ENCODE measurements at places on chromosomes 7 and 10.

DNA sequence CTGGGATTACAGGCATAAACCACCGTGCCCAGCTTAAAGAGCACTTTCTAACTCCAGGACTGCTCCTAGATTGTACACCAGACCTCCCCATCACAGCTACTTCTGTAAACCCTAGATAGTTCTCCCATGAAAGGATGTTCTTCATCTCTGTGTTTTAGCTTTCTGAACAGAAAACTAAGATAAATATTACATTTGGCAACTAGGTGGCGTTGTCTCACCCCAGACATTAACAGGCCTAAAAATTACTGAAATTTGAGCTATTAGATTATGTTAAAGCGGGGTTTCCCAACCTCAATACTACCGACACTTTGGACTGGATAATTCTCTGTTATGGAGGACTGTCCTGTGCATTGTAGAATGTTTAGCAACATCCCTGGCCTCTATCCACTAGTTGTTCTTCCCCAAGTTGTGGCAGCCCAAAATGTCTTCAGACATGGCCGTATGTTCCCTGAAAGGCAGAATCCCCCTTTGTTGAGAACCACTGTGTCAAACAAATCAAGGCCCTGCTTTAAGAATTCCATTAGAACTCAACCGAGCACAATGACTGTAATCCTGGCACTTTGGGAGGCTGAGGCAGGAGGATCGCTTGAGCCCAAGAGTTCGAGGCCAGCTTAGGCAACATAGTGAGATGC is 19.1 kb downstream of the ATOH7 start:
- DNase-seq, result no peak

DNA sequence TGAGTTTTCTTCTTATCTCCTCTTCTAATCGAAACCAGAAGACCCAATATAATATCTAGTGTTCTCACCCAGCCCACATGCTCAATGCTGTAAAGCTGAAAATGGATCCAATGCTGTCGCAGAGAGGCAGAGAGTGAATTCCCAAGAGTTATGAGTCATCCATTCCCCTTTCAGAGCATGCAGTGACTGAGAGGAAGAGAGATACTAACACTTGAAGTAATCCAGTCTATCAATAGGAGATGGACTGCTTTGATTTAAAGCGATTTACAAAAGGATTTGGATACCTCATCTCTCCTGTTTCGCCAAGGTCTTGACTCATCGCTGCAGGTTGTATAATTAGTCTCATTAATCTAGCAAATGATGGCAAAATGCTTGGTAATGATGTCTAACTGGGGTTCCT is 41.5 kb upstream of the PRKCQ start:
- DNase-seq, result no peak

GRCh38 chr7:130993671-130994365 is 259.8 kb upstream of the KLF14 start:
- DNase-seq, result no peak

DNA sequence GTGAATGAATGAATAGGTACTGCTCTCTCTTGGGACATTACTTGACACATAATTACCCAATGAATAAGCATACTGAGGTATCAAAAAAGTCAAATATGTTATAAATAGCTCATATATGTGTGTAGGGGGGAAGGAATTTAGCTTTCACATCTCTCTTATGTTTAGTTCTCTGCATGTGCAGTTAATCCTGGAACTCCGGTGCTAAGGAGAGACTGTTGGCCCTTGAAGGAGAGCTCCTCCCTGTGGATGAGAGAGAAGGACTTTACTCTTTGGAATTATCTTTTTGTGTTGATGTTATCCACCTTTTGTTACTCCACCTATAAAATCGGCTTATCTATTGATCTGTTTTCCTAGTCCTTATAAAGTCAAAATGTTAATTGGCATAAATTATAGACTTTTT is 1.2 kb downstream of the CFTR start:
- DNase-seq, result no peak

GRCh38 chr7:55588379-55588699 is 16.0 kb upstream of the VOPP1 start:
- no peak for DNase-seq

- DNase-seq, result no peak
Observed at GRCh38 chr10:10617686-10618085, 400.0 kb upstream of the CELF2 start.

GRCh38 chr7:82685214-82685613 is 241.6 kb upstream of the CACNA2D1 start:
- DNase-seq, result no peak

GRCh38 chr10:91636892-91637291 is 4.0 kb upstream of the PPP1R3C start:
- DNase-seq, result no peak

DNA sequence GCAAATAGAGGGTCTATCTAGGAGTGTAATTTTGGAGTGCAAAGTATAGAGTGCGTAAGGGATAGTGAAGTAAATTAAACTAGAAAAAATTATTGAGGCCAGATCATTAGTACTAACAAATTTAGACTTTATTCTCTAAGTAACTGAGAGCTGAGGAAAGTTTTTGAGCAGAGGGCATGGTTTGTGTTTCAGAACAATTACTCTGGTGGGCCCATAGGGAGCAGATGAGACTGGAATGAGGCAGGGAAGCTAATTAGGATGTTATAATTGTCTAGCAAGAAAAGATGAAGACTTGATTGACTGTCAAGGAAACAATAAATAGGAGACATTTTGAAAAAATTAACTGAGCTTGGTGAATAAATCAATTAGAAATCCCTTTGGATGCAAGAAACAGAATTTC is 37.8 kb upstream of the IMMP2L start:
- no peak for DNase-seq

- peak; percentile 87 for DNase-seq
Observed at GRCh38 chr7:44767912-44768627, 19.4 kb downstream of the ZMIZ2 start.

DNA sequence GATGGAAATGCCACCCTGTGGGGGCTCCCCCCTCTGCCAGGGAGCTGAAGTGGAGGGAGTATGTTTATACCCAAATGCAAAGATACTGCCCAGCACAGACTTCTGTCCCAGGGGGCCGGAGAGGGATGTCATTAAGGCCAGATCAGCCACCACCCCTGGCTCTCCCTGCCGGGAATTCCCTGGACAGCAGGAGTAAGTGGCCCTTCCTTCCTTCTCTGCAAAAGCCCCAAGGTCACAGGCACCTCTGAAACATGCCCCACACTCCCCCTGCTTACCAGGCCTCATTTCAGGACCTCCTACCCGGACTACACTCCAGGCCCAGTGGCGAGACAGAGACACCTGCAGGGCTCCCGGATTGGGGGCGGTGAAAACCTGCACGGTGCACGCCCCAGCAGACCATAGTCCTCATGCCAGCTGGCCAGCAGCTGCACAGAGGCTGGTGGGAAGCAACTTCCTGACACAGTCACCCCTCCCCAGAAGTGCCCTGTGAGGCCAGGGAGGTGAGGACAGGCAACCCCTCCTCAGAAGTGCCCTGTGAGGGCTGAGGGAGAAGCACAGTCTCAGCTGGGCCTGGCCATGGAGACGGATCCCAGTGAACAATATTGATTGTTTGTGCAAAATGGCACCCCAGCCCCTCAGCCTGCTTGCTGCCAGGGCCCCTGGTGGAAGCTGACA is 33.0 kb upstream of the RET start:
- peak; percentile 15 for DNase-seq

DNA sequence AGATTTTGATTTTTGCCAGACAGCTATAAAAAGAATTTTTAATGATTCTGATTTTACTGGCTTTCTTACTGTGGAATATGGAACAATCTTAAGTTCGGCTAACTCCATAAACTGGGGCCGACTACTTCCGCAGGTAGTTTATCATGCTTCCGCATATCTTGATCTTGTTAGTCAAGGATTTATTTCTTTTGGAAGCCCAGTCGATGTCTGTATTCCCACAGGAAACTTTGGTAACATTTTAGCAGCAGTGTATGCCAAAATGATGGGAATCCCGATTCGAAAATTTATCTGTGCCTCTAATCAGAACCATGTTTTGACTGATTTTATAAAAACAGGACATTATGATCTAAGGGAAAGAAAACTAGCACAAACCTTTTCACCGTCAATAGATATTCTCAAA is 8.1 kb downstream of the THNSL1 start:
- DNase-seq, result no peak

- no peak for DNase-seq
Observed at GRCh38 chr7:121032645-121033460, 44.3 kb downstream of the CPED1 start.
